Stimulated activated CD8-positive, alpha-beta memory T cell treated with anti-CD3 and anti-CD28 coated beads, Interleukin-4, amount 100 ng/mL, for 1 hour (primary cell): ENCODE measurements at places on chromosomes 11 and 22.

- DNase-seq, result no peak
These were observed 296.1 kb downstream of the RAB38 start for GRCh38 chr11:87879118-87879517.

DNA sequence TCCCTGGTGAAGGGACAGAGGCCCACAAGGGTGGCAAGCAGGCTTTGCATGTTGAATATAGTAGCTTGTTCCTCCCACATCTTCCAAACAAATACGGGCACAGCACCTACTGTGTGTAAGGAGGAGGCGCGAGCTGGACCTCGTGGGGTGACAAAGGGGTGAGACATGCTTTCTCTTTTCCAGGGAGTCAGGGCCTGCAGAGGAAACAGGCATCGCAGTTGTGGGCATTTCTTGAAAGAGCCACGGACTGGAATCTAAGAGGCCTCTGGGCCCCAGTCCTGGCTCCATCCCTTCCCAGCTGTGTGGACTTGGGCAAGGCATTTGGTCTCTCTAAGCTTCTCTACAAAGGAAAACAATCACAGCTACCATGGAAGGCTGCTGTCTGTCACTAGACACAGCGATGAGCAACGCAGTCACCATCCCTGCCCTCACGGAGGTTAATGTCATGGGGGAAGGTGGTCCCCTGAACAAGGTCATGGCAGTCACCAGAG lies 13.0 kb upstream of the CDC42EP1 start:
- no peak for DNase-seq

DNA sequence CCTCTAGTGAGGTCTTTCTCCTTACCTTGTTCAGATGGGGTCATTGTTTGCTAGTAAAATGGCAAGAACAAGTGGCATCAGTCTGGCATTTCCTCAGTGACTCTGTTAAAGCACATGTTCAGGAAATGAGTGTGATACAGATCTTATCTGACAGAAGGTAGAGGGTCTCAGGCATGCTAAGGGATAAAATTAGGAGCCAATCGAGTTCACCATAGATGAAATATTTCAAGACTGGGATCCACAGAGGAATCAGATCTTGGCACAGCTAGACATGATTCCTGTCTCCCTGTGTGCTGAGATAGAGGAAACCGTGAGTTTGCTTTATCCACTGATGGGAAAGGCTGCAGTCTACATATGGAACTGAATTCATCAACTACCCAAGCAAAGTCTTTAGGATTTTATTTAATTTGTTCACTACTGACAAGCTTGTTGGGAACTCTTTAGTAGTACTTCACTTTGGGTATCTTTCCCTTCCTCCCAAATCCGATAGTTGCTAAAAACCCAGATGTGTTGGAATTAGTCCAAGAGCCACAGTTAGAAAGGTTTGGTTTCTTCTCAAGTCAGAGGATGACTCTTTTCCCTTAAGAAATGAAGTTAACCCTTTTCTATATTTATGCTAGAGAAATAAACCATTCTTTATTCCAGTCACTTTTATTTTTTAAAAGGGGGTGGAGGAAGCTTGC lies 18.4 kb downstream of the FAM118B start:
- no peak for DNase-seq

- DNase-seq, result no peak
These were observed 21.3 kb upstream of the NCF4 start for GRCh38 chr22:36839356-36840073.

GRCh38 chr11:76369406-76369805 lies 11.5 kb downstream of the THAP12 start:
- no peak for DNase-seq

- no peak for DNase-seq
These were observed 12.6 kb upstream of the APLNR start for GRCh38 chr11:57249384-57250319.
